Motor neuron (in vitro differentiated cells): ENCODE measurements at places on chromosomes 4 and X. TPM values are rescaled to one million over a fixed set of nuclear protein-coding genes. Genes with fewer than 3 reads are reported as not detected.
A peak's percentile ranks its signal among the peaks of the same experiment; 100 is the strongest.

GRCh38 chr4:151694961-151695720 lies 65.7 kb downstream of the GATB start:
- no peak for ATAC-seq

- ATAC-seq: peak; percentile 73
These were observed 10.2 kb downstream of the VEGFD start for GRCh38 chrX:15373976-15374375.

GRCh38 chr4:82138374-82138773 lies 235.4 kb downstream of the HNRNPD start:
- ATAC-seq: no peak

Gene NIPAL1
- total RNA-seq: 3.3 and 3.4 TPM in 2 replicates

- ATAC-seq: no peak
These were observed 39.0 kb downstream of the ENPEP start for GRCh38 chr4:110514889-110515479.

DNA sequence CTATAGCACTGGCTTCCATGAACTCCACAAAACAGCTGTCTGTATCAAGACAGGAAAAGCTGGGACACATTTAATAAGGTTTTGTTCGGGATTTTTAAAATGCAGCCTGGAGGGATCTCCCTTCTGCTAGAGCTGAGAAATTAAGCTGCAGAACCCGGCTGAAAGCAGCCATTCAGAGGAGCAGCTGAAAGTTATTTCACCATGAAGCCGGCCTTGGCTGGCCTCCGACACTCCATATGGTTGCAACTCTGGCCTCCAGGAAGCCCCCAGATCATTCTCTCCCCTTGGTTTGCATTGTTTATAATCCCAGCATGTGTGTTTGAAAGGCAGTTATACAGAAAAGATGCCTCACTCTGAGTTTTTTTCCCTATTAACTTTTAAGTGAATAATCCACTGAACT lies 239.4 kb downstream of the SPATA18 start:
- ATAC-seq: no peak

DNA sequence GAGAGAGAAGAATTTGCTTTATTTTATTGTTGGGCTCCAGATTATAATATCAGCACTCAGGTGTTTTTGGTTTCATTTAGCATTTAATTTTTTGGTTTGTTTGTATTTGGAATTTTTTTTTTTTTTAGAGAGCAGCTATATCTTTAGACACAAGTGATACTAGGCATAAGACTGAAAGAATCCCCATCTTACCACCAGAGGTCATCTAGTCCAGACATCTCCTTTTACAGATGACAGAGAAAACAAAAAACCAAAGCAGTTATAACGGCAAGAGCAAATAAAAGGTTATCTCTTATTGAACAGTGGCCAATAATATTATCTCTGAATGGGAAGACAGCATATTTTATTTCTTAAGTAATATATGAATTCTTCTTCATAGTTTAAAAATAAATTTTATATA lies 22.8 kb downstream of the USP38 start:
- no peak for ATAC-seq

Gene WNK3
- total RNA-seq: 0.94 and 2.5 TPM in 2 replicates

GRCh38 chr4:128459547-128459946 lies 171.9 kb upstream of the PGRMC2 start:
- no peak for ATAC-seq

Gene TMEM154
- total RNA-seq: 0.13 and 0.46 TPM in 2 replicates

Gene EDA2R
- 8.9 and 9.2 TPM in 2 replicates for total RNA-seq

- no peak for ATAC-seq
These were observed 3.1 kb downstream of the TFDP3 start for GRCh38 chrX:133215017-133215416.

GRCh38 chr4:19135895-19136633 lies 1114.5 kb upstream of the LCORL start:
- ATAC-seq: no peak

Gene ATOH1
- total RNA-seq: 0.16 TPM in 1 of 2 replicates, not detected in the other

Gene JAKMIP1
- total RNA-seq: not detected in 2 replicates

- no peak for ATAC-seq
These were observed 21.8 kb upstream of the CSF2RA start for GRCh38 chrX:1246816-1247215.

Gene INTU
- 7.6 and 8.1 TPM in 2 replicates for total RNA-seq
